AG20443 (cell line): ENCODE measurements at places on chromosomes 11 and 22.

DNA sequence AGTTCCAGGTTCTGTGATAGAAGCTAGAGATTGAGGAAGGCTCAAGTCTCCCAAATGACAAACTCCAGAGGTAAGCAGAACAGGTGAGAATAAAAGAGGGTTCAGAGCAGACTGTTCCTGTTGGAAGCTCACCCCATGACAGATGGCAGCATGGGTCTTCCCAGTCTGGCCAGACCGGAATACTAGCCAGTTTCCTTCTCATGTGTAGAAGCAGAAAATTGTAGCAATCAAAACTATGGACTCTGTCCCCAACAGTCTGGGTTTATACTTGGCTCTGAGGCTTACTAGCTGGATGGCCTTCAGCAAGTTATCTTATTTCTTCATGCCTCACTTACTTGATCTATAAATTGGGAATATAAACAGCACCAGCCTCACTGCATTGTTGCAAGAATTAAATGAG, 494.8 kb downstream of the MN1 start:
- no peak for DNase-seq

GRCh38 chr11:117859488-117860112, 16.9 kb downstream of the FXYD6 start:
- DNase-seq = no peak

DNA sequence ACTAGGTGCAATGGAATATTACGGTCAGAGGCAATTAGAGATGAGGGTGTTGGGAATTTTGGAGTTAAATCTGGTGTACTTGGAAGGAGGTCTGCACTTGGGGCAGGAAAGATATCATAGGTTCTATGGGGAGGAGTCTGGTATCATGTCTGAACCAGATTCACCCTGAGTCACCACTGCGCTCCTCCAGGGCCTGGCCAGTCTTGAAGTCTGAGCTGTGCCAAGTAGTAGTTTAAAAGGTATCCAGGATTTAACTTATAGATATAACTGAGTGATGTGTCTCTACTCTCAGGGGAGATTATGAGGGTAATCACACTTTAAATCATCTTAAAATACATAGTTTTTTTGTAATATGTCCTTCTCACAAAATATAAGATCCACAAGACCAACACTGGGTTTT, 6.6 kb downstream of the CNGA4 start:
- no peak for DNase-seq

DNA sequence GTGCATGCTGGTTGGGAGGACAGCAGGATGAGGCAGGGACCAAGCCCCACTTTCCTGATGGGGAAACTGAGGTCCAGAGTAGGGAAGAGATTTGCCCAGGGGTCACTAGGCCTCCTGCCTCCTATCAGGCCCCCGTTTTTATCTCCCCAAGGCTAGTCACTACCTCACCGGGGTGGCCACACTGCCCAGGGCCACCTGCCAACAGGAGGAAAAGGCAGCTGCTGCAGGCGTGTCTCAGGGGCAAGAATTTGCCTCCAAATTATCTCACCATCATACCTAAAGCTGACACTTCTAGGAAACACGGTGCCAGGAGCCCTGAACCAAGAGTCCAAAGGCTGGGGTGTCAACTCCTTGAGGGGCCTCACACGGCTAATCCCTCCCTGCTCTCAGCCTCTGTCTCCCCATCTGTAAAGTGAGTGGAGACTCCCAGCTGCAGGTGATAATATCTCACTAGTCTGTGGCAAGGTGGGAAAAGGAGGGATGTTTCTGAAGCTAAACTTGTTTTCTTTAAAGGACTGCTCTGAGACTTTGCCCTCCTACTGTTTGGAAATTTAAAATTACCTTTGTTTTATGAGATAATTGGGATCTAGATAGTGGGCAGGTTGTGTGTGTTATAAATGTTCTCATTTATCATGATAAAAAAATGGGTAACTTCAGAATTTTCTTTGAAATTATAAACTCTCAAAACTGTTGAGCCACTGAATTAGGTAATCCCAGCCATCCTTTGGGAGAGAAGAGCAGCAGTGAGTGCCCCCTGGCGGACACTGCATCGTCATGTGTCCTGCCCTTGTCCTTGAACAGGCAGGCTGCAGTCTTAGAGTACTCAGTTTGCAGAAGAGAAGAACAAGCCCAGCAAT, 60.0 kb downstream of the MYO7A start:
- peak; percentile 93 for DNase-seq

DNA sequence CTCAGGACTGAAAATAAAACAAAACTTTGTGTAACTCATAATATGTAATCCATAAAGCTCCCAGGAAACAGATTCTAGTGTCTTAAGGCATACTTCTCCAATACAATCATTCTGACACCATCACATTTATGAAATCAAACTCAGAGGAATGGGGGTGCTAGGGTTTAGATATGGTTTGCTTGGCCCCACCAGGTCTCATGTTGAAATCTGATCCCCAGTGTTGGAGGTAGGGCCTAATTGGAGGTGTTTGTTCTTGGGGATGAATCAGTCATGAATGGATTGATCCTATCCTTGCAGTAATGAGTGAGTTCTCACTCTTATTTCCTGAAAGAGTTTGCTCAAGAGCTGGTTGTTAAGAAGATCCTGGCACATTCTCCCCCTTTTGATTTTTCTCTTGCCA, 380.9 kb downstream of the ETS1 start:
- DNase-seq = no peak
